Activated CD8-positive, alpha-beta memory T cell treated with anti-CD3 and anti-CD28 coated beads, Interleukin-2, amount 10 ng/mL, durations not matched to agents 7 days and 5 days (primary cell): ENCODE measurements at places on chromosomes 13 and 19.
A peak's percentile ranks its signal among the peaks of the same experiment; 100 is the strongest.

- no peak for DNase-seq
Measured at GRCh38 chr13:42821437-42821836, 40.1 kb downstream of the FAM216B start.

GRCh38 chr13:32650705-32651311 is 64.6 kb downstream of the PDS5B start:
- peak; percentile 77 for DNase-seq

GRCh38 chr13:83007226-83007625 is 875.0 kb downstream of the SLITRK1 start:
- DNase-seq = no peak

GRCh38 chr19:17526922-17527321 is 15.5 kb downstream of the PGLS start:
- no peak for DNase-seq

DNA sequence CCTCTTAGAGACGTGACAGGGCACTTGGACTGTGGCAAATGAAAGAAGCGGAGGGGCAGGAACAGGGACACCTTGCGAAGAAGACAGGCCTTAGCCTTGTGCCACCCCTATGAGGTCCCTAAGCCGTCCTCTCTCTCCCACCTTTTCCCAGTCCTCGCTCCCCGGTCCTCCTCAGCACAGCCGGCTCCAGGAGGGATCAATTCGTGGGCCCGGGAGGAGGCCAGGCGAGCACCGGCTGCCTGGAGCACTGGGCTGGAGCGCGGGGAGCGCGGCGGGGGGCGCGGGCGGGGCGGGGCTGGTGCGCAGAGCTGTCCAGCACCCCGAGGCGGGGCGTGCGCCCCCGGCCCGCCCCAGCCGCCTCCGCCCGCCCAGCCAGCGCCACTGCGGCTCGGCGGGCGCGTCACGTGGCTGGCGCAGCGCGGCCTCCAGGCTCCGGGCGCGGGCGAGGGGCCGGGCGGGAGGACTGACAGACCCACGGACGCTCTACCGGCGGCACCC is at the start of gene LRP3:
Gene LRP3, plus strand, starts transcription at position 466 of the 498 bp plus-strand sequence. CDS start 456 bp downstream, outside the sequence.
- no peak for DNase-seq

- DNase-seq = no peak
Measured at GRCh38 chr13:67033170-67033569, 197.0 kb downstream of the PCDH9 start.

DNA sequence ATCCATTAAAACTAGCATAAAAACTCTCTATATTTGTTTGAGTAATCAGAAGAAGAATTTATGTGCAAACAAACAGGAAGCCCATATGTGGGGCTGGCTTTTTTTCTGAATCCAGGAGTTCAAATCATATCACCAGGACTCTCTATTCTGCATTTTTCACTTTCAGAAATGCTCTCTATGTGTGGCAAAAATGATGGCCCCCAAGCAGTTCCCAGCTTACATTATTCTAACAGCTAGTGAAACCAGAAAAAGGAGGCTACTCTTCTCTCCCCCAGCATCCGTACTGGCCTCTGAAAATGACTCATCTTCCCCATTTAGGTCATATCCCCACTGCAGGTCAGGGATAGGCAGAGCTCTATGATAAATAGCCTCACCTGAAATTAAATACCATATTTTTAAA is 20.4 kb downstream of the RBM26 start:
- peak; percentile 69 for DNase-seq
